ENCODE measurements at places on chromosomes 1 and 21.
A peak's percentile ranks its signal among the peaks of the same experiment; 100 is the strongest.

DNA sequence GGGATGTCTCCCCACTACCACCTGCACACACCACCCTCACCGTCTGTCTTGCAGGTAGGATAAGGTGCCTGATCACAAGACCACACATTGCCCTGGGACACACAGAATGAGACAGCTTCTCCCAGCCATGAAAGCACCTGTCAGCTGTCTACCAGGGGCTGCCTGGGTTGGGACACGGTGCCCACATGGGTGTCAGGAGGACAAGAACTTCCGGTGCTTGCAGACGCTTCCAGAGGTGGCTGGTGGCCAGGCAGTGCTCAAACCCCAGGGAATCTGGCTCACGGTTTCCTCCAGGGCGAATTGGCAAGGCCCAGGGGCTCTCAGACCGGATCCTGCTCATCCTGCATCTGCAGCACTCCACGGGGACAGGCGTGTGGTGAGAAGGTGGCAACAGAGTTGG is 182.6 kb upstream of the ARHGEF16 start:
- no peak for DNase-seq

- DNase-seq, result peak; percentile 7
These were observed 13.6 kb upstream of the FAM110D start for GRCh38 chr1:26145041-26145959.

- no peak for DNase-seq
These were observed 405.1 kb upstream of the ADAMTS5 start for GRCh38 chr21:27371975-27372331.

GRCh38 chr1:220817907-220818306 is 31.2 kb downstream of the MTARC1 start:
- no peak for DNase-seq

- no peak for DNase-seq
These were observed 3.5 kb downstream of the SAMSN1 start for GRCh38 chr21:14542638-14543037.

GRCh38 chr1:29414086-29414485 is 177.8 kb downstream of the PTPRU start:
- no peak for DNase-seq

GRCh38 chr1:229950020-229950419 is 117.0 kb upstream of the GALNT2 start:
- DNase-seq, result no peak

DNA sequence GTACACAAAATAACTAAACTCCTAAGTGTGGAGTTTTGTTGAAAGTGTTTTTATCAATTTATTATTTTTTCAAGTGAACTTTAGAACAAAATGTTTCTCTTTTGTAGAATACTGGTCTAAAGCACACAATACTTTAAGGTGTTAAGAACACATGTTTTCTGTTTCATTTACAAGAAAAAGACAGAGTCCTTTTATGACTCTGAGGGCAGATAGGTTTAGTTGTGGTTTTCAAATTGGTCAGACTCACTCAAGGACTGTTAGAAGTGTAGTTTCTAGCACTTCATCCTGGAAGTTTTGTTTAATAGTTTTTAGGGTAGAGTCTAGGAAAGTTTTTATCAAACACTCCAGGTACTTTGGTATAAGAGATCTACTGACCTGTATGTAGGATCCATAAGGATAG is 376.5 kb downstream of the LRRIQ3 start:
- no peak for DNase-seq

DNA sequence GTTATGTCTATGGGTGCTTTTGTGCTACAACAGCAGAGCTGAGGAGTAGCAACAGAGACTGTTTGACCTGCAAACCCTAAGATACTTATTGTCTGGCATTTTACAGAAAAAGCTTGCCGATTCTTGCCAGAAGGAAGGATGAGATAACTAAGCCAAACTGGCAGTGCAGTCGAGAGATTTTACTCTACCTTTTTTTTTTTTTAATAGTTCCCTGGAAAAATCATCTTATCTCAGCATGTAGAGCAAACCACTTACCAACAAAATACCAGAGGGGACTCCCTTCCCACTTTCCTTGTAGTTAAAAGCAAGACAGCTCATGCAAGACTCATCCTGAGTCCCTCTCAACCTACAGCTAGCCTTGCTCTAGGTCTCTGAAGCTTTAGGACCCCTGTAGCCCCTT is 132.9 kb downstream of the SYT2 start:
- DNase-seq, result no peak

DNA sequence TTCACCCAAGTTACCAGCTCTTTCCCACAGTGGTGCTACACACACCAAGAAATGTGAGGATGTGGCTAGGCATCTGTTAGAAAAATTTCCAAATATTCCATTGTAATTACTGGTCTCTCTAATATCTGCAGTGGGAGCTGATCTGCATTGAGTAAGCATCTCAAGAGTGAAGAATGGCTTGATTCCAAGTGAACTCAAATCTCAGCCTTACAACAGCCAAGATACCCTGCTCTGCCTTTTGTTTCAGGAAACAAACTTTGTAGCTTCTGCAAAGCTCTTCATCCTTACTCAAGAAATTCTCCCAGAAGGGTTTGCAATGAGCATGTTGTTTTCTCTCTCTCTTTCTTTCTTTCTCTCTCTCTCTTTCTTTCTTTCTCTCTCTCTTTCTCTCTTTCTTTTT is 181.1 kb downstream of the FCRL5 start:
- no peak for DNase-seq

DNA sequence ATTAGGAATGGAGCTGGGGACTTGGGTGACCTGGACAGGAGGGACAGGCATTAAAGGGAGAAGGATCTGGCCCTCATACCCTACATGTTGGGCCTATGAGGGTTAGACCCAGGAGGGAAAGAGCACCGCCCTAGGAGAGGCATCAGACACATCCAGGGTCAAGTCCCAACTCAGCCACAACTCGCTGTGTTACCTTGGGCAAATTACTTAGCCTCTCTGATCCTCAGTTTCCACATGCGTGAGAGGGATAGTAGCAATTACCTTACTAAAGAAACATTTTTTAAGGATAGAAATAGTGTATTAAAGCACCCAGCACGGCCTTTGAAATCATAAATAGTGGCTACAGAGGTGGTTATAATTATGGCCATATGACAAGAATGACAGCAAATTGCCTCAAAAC is 20.1 kb upstream of the SELENON start:
- DNase-seq, result no peak

- DNase-seq, result no peak
These were observed 127.3 kb upstream of the ADGRL4 start for GRCh38 chr1:79133774-79134364.

DNA sequence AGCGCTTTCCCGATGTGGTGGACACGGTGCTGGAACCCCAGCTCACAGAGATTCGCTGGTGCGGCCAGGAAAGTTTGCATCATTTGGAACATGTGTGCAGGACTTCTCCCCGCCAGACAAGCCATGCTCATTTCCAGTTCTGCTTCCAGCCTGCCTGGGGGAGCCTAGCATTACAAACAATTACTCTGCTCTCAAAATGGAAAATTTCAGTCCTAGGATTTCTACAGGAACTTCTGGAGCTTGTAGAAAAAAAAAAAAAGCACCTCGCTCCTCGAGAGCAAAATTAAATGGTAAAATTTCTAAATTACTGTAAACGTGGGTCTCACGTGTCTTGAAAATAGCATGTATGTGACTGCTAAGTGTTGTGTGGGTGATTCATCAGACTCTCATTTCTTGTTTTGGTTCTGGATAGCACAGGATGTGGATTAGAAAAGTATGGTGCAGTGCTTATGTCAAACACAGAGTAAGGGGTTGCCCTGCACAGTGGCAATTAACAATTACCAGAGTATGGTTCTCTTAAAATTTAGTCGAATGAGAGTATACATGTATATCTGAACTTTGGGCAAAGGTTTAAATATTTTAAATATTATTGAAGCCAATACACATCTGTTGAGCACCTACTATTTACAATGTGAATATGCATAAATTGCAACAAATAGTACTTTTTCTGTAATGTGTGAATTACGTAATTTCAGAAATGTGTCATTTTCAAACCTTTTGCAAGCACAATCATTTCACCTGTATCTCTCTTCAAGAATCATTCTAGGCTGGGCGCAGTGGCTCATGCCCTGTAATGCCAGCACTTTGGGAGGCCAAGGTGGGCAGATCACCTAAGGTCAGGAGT is 61.8 kb upstream of the PTGFRN start:
- DNase-seq, result no peak

DNA sequence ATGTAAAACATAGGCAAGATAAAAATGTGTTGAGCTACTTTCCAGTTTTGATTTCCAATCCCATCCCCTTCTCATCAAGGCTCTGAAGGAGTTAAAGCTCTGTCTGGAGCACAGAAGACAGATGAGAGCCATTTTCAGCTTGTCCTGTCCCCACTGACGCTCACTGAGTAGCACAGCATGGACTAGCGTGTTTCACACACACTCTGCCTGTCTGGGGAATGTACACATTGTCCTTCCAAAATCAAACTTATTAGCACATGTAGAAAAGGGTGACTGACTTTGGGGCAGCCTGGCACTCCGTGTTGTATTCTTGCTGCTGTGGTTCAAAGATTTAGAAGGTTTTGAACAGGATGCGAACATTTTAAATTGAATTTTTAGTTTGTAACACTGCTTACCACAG is 139.2 kb downstream of the NEK7 start:
- DNase-seq, result no peak

GRCh38 chr21:38952890-38953289 is 147.2 kb downstream of the ETS2 start:
- no peak for DNase-seq

Data from cerebellar nuclear complex (tissue), 1 donor.